T-cell (primary cell): ENCODE measurements at places on chromosomes 16 and 17. TPM values are rescaled to one million over a fixed set of nuclear protein-coding genes. Genes with fewer than 3 reads are reported as not detected.

GRCh38 chr16:57935904-57936303, 35.0 kb downstream of the CNGB1 start:
- DNase-seq: no peak

DNA sequence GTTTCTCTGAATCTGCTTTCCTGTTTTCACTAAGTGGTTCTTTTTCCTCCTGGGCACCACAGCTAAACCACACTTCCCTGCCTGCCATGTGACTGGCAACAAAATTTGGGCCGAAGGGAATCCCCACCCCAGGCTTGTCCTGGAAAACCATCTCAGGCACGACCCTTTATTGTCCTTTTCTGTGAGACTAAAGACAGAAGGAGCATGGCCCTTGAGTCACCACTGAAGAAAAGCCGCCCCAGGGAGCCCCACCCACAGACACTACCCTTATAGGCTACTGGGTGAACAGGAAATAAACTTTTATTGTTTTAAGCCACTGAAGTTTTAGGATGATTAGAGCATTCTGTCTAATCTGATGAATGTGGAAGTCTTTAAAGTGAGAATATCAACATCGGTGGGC, 88.6 kb upstream of the BRD7 start:
- DNase-seq: no peak

ADGRG1 gene
- total RNA-seq: 7.8 TPM

GRCh38 chr17:67431249-67432015, 54.4 kb downstream of the PITPNC1 start:
- no peak for DNase-seq

DNA sequence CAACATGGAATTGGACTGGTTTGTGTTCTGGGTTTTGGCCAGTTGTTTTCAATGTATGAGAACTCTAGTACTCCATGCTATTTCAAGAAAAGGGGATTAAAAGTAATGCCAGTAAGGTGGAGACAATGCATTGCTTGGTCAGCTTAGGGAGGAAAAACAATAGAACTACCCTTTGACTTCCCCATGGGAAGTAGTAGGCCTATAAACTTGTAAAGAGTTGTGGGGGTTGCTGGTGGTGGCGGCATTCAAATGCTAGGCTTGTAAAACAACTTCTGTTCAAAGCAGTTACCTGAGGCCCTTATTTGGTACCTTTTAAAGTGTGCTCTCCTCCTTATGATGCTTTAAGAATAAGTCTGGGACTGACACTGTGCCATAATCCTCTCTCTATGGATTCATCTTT, 9.4 kb downstream of the MAP3K3 start:
- no peak for DNase-seq

- no peak for DNase-seq
Observed at GRCh38 chr16:19127674-19128131, 13.9 kb downstream of the ITPRIPL2 start.

GRCh38 chr16:31440516-31441184, 1.9 kb downstream of the ZNF843 start:
- DNase-seq: no peak

GRCh38 chr17:31321481-31321880, at the start of gene EVI2A:
Gene EVI2A, minus strand, starts transcription at chr17:31321622. Its CDS starts 2,609 bp downstream, at chr17:31319013.
- peak; percentile 64 for DNase-seq

DNA sequence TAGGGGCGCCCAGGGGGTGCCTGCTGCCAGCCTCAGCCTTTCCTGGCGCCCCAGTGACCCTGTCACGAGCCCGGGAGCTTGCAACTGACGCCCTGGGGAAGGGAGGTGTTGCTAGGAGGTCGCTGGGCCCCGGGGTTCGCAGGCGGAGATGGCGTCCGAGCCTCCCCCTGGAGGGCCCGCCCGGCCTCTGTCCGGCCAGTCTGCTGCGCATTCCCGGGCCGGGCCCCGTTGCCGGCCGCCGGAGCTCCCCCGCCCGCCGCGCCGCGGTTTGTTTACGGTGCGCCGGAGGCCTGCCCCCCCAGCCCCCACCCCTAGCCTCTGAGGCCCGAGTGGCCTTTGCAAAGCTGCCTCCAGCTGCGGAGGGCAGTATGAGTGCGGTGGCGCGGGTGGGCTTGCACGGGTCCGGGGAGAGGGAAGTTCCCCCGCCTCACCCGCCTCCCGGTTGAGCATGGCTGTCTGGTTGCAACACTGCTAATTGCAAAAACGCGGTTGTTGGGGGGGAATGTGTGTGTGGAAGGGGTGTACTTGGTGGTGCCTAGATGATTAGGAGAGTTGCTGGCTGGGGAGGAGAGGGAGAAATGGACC, 514 bp downstream of the THRA start:
- peak; percentile 25 for DNase-seq

GRCh38 chr16:85513649-85514048, 99.5 kb upstream of the GSE1 start:
- no peak for DNase-seq

DNA sequence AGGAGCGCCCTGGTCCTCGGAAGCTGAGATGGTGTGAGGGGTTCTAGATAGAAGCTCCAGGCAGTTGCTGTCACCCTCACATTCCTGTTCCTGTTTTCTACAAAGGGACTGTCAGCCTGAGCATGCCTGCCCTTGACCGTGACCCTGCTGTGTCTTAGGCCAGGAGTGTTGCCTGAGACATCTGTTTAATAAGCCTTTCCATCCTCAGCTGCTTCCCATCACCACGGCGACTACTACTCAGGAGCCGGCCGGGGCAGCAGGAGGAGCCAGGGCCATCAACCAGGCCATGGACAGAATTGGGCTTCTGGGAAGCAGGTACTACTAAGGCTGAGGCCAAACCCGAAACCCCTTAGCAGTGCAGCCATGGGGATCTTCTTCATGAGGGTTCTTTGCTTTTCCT, 151.4 kb downstream of the KATNIP start:
- DNase-seq: no peak

GRCh38 chr16:62102588-62102987, 66.3 kb upstream of the CDH8 start:
- DNase-seq: no peak

TP53TG3F gene
- total RNA-seq: 0.32 TPM

DNA sequence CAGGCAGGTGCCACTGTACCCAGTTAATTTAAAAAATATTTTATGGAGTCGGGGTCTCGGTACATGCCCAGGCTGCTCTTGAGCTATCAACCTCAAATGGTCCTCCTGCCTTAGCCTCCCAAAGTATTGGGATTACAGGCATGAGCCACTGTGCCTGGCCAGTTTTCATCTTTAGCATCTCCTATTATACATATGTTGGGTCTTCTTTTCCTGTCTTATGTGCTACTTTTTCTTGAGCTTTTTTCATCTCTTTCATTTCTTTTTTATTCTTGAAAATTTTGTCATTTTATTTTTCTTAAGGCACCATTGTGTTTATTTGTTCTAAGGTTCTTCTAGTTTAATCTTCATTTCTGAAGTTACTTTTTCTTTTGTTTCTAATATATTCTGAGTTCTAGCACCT, 20.7 kb downstream of the BANP start:
- no peak for DNase-seq

GRCh38 chr17:77127735-77128361, 12.9 kb upstream of the SEC14L1 start:
- DNase-seq: peak; percentile 79

TM4SF5 gene
- total RNA-seq: not detected

- DNase-seq: no peak
Observed at GRCh38 chr16:73190256-73190655, 142.3 kb upstream of the ZFHX3 start.

- DNase-seq: no peak
Observed at GRCh38 chr16:66471716-66472393, 44.8 kb downstream of the BEAN1 start.

MYO15A gene
- total RNA-seq: 1.3 TPM

- no peak for DNase-seq
Observed at GRCh38 chr17:65366102-65366844, 195.2 kb downstream of the AXIN2 start.

GRCh38 chr16:57038166-57038565, 48.8 kb downstream of the NLRC5 start:
- no peak for DNase-seq

DNA sequence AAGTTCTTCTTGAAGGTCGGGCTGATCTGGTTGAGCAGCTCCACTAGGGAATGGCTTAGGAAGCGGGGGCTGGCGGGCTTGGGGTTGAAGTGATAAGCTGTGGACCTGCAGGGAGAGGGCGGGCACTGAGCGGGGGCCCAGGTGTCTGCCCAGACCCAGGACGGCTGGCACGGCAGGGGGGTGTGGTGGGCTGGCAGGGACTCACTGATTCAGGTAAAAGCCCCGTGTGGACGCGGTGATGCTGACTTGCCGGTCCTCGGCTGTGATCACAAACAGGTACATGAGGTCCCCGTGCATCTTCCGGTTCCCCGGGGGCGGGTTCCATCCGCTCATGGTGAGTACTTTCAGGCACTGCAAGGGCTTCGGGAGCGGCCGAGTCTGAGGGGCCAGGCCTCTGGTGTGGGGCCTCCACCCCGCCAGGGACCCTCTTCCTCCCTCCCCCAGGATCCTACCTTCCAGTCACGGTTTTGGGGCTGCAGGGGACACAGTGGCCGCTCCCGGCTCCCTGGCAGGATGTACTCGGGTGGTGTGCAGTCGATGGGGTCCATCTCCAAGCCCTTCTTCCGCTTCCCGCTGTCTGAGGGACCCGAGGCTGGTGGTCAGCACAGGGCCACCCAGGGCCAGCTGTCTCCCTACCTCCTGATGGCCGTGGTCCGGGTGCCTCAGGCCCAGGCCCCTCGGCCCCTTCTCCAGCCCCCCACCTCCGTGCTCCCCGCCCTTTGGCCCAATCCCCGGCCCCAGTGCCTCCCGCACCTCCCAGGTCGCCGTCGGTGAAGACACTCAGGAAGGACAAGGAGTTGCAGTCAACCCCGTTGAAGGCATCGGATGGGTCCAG, 10.2 kb downstream of the CLUH start:
- no peak for DNase-seq

DNA sequence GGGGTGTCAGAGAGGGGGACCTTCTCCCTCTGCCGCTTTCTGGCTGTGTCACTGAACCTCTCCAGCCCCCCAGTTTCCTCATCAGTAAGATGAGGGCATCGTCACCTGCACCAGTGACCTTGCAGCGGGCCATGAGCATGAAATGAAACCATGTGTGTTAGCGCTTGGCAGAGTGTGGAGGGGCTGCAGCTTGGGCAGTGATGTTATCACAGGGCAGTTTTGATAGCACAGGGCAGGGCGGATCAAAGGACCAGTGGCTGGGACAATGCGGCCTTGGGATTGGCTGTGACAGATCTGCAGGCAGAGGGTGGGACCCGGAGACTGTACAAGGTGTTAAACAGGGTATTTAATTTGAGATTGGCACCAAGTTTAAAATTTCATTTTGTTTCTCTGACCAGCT, 38.9 kb upstream of the NAT9 start:
- no peak for DNase-seq

TIGD7 gene
- 12.3 TPM for total RNA-seq

DNA sequence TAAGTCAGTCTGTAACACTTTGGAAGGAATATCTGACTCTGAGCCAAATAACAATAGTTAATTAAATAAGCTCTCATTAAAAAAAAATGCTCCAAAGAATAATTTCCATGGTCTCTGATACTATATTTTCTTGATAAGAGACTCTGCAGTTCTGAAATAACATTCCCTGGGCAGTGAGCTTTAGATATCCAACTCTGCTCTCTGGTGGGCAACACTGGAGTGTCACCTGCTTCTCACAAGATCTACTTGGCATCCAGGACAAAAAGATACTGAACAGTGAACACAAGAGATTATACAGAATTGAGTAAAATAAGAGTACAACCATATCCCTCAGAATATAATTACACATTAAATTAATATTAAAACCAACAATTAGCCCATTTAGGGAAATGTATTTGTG, 13.7 kb downstream of the BLMH start:
- no peak for DNase-seq

NT5M gene
- 1.4 TPM for total RNA-seq

OXLD1 gene
- 38.3 TPM for total RNA-seq

LITAFD gene
- total RNA-seq: not detected

NAGS gene
- 0.35 TPM for total RNA-seq

MYH11 gene
- total RNA-seq: 0.66 TPM

TOM1L2 gene
- total RNA-seq: 61.9 TPM

DNA sequence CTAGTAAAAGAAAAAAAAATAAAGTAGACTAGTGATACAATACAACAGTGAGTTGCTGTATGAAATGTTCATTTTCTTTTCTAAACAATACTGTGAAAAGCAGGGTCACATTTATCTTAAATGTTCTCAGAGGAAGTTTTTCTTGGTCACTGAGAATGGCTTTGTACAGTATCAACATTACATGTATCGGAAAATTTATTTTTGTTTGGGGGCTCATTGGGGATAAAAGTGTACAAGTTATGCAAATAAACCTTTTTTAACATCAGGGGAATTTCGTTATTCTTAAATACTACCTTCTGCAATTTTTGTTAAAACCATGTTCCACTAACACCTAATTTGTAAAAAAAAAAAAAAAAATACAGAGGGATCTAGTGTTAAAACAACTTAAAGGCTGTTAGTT, 8.7 kb upstream of the ZNF594 start:
- no peak for DNase-seq

HAGH gene
- 37.6 TPM for total RNA-seq

GRCh38 chr16:81592353-81592866, 147.8 kb downstream of the CMIP start:
- no peak for DNase-seq

- no peak for DNase-seq
Observed at GRCh38 chr17:66951605-66951953, 12.9 kb upstream of the CACNG4 start.

ZG16 gene
- 0.09 TPM for total RNA-seq

DNA sequence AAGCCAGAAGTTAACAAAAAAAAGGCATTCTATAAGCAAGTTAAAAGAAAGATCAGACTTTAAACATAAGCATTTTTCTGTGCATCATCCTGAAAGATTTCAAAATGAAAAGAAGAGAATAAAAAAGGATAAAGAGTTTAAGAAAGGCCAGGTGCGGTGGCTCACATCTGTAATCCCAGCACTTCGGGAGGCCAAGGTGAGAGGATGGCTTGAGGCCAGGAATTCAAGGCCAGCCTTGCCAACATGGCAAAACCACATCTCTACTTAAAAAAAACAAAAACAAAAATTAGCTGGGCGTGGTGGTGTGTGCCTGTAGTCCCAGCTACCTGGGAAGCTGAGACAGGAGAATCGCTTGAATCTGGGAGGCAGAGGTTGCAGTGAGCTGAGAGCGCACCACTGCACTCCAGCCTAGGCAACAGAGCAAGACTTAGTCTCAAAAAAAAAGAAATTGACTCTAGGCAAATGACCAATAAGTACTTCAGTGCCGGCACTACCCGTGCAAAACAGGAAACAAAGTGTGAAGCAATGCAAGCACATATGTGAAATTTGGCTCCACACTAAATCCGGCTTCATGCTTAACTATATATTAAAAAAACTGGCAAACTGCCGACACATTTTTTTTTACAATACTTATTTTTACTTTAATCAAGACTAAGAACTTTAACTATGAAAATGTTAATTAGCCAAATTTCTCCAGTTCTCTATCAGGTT, 83.2 kb upstream of the C17orf78 start:
- no peak for DNase-seq

GRCh38 chr17:67528751-67529436, 151.8 kb downstream of the PITPNC1 start:
- DNase-seq: no peak
